Stimulated activated CD8-positive, alpha-beta memory T cell treated with anti-CD3 and anti-CD28 coated beads, Interleukin-4, amount 100 ng/mL, for 4 hours (primary cell): ENCODE measurements at places on chromosomes 2 and 18.

DNA sequence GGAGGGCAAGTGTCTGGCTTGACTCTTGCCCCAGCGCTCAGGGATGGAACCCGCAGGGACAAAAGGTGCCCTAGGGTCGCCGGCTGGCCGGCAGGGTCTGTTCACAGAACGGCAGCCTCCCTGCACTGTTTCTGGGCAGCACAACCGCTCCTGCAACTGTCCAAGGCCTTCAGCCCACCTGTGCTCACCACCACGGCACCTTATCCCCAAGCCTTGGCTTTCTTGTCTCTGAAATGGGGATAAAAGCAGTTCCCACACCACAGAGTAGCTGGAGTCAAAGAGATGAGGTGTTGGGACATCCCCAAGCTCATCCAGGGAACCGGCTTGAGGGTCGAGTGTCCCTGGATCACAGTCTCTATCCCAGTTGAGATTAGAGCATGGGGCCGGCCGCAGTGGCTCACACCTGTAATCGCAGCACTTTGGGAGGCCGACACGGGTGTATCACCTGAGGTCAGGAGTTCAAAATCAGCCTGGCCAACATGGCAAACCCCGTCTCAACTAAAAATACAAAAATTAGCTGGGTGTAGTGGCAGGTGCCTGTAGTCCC, 4.7 kb downstream of the SNORC start:
- no peak for DNase-seq

GRCh38 chr2:227504700-227505099, 32.7 kb downstream of the AGFG1 start:
- DNase-seq: no peak

DNA sequence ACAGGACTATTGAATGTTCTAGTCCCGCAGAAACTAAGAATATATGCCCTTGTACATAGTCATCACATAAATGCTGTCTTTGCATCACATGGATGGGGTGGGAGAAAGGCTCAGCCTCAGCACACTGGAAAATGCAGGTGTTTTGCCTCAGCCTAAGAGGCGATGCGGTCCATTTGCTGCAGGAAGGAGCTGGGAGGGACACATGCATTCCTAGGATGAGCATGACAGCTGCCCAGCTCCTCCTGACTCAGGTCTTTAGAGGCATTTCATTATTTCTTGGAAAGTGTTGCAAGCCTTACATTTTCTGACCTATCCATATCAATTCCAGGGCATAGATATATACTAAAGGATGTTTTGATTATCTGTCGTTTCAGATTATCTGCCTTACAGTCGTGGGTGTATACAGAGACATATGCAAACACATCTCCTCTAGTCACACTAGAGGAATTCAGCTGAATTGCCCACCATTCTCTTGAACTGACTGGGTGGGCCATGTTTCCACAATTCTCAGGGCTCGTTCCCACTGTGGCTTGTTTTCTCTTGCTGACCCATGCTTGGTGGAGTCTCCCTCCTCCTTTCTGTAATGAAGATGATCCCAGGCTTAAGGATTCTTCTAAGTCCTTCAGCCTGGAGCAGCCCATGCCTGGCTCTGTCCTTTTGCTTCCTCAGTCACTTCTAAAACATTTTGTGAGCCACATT, 156.9 kb downstream of the SETBP1 start:
- DNase-seq: no peak

- DNase-seq: no peak
These were observed 614.6 kb downstream of the SUCLG1 start for GRCh38 chr2:83844490-83844889.

DNA sequence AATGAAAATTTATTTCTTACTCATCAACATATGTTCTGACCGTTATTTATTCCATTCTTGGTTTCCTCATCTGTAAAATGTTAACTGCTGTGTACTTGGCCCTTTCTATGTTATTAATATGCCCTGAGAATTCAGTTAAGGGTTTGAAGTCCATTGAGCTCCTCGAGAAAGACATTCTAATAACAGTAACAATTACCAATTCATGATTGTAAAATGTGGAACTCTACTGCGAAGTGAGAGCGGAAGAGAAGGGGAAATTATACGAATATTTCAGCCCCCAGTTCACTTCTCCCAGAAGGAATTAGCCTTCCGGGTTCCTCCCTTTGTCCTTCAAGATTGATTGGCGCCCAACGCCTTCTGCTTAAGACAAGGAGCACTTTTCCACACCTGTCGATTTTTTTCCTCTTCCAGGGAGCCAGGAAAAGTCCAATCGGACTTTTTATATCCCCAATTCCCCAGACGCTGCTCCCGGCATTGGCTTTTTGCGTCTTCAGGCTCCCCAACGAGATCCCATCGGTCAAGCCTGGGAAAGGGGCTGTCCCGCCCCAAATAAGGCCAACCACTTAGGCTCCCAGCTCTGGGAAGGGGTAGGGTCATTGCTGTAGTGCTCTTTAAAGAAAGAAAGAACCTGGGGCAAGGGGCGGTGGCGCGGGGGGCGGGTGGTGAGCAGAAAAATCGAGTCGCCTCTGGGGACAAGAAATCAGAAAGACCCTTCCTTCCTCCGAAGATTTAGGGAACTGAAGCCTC, 1.6 kb downstream of the DSC2 start:
- no peak for DNase-seq

- no peak for DNase-seq
These were observed 14.1 kb downstream of the DTYMK start for GRCh38 chr2:241672243-241673188.

DNA sequence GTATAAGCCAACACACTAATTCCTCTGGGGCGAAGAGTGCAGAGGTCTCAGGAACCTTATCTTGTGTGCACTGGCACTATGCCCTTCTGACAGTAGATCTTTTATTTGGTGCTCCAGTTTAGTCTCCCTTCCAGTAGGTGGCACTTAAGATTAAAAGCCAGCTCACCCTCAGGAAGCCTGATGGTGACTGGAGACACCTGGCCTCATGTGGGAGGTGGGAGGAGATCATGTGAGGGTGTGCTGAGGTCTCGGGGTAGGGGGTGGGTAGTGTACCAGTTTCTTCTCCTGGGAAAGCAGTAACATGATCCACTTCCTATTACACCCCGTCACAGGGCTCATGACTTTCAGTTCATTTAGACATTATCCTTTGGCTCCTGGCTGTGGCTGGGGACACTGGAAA, 654.9 kb downstream of the ADCYAP1 start:
- DNase-seq: no peak

DNA sequence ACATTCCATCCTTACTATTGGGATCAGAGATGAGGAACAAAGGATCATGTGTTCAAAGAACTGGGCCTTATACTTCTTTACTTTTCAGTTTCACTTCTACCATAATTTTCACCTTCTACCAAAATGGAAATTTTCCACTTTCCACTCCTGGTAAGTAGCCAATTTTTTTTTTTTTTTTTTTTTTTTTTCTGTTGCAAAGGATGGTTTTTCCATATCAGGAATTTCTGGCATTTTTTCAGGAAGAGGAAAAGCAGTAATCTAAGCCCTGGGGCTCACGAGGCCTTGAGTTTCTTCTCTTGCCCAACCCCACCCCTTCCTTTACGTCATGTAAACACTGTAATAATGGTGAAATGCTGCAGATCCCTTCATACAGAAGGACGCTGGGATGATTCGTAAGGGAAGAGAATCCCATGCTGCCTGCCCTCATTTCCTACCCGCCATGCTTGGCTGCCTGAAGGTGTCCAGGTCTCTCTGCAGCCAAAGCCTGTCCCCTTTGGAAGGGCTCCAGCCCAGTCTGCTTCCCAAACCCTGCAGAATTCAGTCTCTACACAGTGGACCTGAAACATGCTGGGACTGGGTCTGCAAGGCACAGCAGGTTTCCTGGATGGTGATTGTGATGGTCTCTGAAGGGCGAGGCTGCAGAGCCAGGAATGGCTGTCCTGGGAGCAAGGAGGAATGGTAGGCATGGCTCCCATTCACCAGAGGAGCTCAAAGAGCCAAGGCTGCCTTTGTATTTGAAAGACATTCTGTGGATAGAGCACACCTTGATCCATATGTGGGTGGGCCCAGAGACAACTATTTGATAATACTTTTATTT, 57.0 kb downstream of the EFR3B start:
- DNase-seq: no peak

DNA sequence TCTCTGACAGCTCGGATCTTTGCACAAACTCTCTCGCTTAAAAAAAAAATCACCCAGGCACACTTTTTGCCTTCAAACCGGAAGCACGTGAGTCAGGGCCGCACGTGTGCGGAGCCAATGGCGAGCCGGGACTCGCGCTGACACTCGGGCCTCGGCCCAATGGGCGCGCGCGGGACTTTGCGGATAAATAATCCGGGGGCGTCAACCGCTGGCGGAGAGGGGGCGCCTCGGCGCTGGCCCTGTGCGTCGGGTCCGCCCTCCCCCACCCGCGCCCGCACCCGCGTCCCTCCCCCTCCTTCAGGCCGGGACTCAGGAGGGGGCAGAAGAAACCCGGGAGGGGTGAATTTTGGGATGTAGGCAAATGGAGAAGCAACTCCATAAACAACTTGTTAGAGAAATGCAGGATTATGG, 319 bp upstream of the EN1 start:
- DNase-seq: no peak

DNA sequence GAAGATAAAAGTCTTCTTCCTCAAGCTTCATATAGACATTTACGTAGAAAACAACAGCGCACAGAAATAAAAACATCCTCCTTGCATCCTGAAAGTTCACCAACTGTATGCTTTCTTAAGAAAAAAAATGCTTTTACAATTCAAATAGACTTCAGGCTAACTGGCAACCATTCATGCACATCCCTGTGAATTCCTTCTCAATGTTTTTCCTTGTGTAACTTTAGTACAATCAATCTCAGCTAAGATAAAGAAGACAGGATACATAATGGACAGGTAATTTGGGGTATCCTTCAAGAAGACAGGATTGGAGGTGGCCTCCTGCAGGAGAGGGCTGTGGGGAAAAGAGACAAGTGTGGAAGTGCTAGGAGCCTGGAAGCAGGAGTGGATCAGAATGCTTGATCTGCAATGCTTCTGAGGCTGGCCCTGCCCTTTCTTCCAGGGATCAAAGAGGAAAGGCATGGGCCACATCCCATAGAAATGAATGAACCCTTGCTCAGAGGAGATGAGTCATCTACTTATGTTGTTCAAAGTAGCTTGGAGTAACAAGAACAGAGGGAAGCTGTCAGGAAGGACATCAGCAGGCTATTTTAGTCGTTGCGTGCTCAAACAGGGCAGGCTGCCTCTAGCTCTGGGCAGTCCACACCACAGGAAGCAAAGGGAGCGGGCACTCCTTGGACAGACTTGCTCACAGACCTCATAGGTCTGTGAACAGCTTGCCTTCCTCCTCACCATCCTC, 126.6 kb downstream of the TMEM131 start:
- no peak for DNase-seq

- DNase-seq: no peak
These were observed 63.7 kb upstream of the TFPI start for GRCh38 chr2:187617905-187618304.

GRCh38 chr2:14751581-14751980, 119.1 kb downstream of the LRATD1 start:
- no peak for DNase-seq

GRCh38 chr18:7637269-7637668, 70.2 kb downstream of the PTPRM start:
- DNase-seq: no peak

DNA sequence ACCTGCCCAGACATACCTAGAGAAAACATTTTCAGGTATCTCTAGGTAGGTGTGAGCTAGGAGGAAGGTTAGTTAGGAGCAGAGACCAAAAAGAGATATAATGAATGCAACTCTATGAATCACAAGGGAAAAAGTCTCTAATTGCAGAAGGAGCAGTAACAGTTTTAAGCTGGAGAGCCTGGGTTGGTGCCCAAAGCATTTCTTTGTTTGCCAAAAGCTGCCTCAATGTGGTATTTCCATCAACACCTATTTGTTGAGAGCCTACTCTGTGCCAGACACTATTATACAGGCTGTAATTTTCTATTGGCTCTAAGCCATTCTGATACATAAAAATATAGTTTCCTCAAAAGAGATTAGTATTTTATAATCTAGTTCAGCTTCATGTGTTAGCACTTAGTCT, 141.6 kb downstream of the UBE2E3 start:
- no peak for DNase-seq
